ELF-1 (cell line): ENCODE measurements at places on chromosomes 6 and 20.

GRCh38 chr6:4405621-4406212 is 270.3 kb upstream of the ECI2 start:
- peak; percentile 49 for DNase-seq

- DNase-seq, result no peak
These were observed 172.4 kb upstream of the MYLIP start for GRCh38 chr6:15956205-15957106.

DNA sequence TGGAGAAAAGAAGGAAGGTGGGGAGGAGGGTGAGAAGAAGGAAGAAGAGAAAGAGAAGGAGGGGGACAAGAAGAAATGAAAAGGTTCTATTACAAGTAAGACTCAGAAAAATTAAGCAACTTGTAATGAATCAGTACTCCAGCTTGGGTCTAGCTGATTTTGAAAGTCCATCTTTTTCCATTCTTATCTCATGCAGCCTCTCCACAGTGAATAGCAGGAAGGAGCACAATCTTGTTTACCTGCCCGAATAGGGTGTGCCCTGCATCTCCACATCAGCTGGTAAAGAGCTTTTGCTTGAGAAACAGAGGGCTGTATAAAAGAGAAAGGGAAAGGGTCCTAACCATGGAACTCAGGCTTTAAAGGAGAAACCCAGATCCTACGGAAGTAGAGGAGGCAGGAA is 348.8 kb downstream of the TPBG start:
- no peak for DNase-seq

GRCh38 chr20:10388597-10388996 is 45.4 kb downstream of the MKKS start:
- no peak for DNase-seq

GRCh38 chr6:45388328-45388727 is 10.6 kb upstream of the SUPT3H start:
- DNase-seq, result no peak

DNA sequence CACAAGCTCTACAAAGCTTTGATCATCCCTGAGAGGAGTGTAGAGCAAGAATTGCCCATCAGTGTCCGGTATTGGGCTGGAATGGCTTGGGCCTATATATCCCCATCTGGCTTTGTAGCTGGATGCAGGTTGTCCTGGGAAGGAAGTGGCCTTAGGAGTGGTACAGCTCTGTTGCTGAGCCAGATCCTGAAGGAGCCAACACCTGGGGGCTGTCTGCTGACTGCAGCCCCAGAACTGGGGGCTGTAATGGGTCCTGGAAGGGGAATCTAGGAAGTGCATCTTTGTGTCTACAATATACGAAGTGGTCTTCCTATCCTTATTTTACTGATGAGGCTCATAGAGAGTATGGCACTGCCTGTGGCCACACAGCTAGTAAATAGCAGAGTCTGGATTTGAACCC is 145.9 kb downstream of the CDC5L start:
- no peak for DNase-seq

GRCh38 chr6:140486450-140487361 is 1112.3 kb upstream of the CITED2 start:
- no peak for DNase-seq

GRCh38 chr6:40315060-40315459 is 272.1 kb downstream of the LRFN2 start:
- no peak for DNase-seq
